Natural killer cell (primary cell): ENCODE measurements at places on chromosomes 16 and 17.

DNA sequence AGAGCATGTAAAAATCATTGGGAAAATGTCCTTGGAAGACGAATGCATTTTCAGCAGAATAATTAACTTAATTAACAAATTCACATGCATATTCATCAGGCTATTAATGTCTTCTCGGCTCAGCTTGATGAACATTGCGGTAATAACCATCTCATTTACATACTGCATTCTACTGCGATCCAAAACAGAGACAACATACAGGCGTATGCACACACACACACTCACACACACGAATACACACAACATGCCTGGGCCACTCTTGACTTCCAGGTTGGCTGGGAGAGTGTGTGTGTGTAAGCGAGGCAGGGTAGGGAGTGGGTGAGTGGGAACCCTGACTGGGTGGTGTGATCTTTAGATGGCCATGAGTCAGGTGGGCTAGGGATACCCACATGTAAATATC, 44.7 kb downstream of the NEUROD2 start:
- no peak for DNase-seq
- H3K27ac ChIP-seq = no peak overlapping the region
- peaks cover 30% of the 10 kb centered on the region for H3K36me3 ChIP-seq
- H3K27me3 ChIP-seq = no peaks in the 10 kb centered on the region
- H3K4me3 ChIP-seq = no peak overlapping the region
- no peaks in the 10 kb centered on the region for H3K4me1 ChIP-seq

DNA sequence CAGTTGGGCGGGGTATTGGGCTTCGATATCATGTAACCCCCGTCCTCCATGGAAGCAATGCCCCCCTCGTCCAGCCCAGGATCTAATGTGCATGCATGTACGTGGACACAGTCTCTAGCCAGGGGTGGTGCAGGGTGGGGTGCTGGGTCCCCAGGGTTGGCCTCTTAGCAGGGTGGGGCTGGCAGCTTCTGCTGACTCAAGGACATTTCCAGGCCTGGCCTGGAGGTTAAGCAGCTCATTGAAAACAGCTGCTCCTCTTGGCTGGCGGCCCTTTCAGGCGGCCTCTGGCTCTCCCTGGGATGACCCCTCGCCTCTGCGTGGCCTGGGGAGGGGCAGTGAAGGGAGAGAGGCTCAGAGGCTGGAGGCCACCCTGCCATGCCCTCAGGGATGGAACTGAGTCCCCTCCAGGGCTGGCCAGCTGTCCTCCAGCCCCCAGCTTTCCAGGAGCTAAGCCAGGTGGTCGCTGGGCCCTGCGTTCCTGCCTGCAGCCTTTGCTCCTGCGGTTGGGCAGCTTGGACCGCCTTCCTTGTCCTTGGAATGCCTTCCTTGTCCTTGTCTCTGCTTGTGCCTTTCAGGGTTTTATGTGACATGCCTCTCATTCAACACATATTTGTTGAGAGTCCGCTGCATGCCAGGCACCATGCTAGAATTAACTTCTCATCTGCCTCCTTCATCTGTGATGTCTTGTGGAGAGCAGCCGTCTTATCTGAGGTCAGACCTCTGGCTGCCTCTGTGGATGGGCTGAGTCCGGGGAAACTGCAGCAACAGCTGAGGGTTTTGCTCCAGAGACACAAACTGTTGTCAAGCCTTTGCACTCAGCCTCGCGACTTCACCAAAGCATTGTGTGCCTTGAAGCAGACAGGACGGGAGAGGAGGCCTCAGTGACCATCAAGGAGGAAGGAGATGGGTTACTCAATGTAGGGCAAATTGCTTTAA, 26.6 kb downstream of the MRC2 start:
- peaks cover 2% of the 10 kb centered on the region for H3K27me3 ChIP-seq
- no peak for DNase-seq
- peaks cover 22% of the 10 kb centered on the region for H3K4me1 ChIP-seq
- H3K4me3 ChIP-seq = no peak overlapping the region

DNA sequence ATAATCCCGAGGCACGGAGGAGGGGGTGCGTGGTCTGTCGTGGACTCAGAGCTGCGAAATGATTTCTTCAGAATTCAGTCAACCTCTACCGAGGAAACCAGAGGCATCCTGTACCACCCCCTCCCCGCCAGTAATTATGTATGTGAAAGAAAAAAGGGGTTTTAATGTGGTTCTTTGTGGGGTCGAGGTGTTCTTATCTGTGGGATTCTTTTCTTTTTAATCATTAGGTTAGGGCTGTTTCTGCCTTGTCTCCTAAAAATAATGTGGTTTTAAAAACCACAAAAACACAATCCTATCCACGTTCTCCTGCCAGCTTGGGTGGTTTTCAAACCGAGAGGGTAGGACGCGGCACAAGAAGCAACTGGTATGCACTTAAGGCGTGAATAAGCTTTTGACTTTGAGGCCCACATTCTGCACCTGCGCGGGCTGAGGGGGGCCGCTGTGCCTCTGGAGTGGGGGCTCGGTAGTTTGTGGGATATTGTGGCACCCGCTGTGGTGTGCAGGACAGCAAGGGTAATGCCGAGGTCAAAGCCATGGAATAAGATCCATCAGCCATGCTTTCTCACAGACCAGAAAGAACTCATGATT, 1.0 kb downstream of the SLC47A1 start:
- peaks cover 13% of the 10 kb centered on the region for H3K27me3 ChIP-seq
- no peak overlapping the region for H3K4me3 ChIP-seq
- DNase-seq = no peak
- no peak overlapping the region for H3K27ac ChIP-seq

DNA sequence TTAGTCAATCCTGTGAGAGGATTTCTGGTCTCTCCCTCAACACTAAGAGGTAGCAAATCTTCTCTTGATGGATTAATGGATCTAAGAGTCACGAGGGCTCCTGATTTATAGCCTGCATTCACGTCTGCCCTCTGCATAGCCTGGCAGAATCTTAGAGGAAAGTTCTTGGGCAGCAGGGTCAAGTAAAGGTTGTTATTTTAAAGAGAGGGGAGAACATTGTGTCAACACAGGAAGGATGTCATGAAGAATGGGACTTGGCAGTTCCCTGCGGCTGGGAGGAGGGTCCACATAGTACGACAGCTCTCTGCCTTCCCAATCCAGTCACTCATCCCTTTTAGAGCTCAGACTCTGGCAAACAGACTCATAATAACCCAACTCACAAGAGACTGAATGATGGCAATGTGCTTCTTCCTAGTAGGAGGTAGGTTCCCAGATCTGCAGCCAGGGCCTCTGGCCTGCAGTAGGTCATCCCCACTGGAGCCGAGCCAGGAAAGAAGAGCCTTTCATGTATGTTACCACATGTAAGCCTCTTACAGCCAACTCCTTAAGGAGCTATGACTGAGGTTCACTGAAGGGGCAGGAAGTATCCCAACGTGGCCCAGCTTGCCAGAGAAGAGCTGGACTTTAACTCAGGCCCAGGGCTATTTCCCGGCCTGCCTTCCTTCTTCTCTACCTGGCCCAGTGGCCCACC, 25.4 kb upstream of the RPTOR start:
- H3K27ac ChIP-seq = no peak overlapping the region
- no peak overlapping the region for H3K4me3 ChIP-seq
- no peaks in the 10 kb centered on the region for H3K4me1 ChIP-seq
- DNase-seq = no peak
- no peaks in the 10 kb centered on the region for H3K27me3 ChIP-seq

- H3K4me1 ChIP-seq = no peaks in the 10 kb centered on the region
- no peaks in the 10 kb centered on the region for H3K36me3 ChIP-seq
- no peaks in the 10 kb centered on the region for H3K27me3 ChIP-seq
Observed at GRCh38 chr16:21101631-21102420, 48.8 kb downstream of the DNAH3 start.
